ENCODE measurements at places on chromosomes 6 and 20.
A peak's percentile ranks its signal among the peaks of the same experiment; 100 is the strongest.

GRCh38 chr6:30810813-30811339, 66.5 kb upstream of the IER3 start:
- peak; percentile 79 for DNase-seq

DNA sequence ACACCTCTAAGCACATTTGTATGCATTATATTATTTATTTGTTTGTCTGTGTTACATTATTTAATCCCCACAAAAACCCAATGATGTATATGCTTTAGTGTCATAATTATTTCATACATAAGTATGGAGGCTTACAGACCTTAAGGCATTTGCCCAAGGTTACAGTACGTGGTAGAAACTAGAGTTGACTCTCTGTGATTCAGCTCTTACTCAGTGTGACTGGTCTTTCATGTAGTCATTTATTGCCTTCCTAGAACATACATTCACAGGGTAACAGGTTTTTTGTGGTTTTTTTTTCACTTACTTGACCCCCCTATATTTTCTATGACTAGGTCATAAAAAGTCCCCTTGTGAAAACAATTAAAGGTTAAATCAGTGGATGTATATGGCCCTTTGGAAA, 566.8 kb downstream of the TFAP2A start:
- no peak for DNase-seq

DNA sequence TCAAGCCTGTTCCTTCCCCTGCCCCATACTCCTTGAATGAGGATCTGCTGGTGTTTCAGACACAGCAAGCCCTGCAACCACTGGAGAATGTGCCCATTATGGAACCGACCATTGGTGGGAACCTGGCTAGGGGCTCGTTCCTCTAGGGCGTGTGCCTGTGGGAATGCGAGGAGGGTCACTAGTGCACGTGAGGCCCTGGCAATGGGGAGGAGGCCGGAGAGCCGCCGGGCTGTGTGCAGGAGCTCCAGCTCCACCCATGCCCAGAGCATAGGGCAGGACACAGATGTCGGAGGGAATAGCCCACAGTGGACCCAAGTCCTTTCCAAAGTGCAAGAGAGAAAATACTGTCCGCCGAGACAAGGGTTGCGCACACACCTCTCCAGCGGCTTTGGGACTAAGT, 99.3 kb downstream of the ERMARD start:
- DNase-seq, result no peak

GRCh38 chr20:33653900-33654596, 8.1 kb upstream of the C20orf144 start:
- DNase-seq, result no peak

DNA sequence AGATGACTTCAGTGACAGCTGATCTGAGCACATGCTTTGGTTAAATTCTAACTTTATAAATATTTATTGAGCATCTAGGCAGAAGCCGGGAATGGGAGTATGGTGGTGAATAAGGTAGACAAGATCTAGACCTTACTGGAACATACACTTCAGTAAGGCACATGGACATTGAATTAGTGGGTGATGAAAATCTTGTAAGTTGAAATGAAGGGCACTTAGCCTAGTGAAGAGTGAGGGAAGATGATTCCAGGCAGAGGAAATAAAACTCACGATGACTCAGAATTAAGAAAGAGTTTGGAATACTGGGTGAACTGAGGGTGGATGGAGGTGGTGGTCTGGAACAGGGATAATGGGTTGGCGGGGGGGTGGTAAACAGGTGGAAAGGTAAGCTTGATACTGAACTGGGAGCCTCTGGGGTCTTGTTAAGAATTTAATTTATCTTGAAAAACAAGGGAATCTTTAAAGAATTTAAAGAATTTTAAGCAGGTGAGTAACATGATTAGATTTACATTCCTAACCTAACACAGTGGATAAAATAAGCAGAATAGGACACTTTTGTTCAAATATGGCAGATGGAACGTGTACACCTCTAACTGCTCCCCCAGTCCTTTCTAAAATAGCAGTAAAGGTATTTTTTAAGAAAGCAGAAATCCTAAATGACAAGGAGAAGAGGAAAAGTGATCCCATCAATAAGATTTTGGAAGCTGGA, 75.2 kb upstream of the ARHGAP18 start:
- no peak for DNase-seq
